NCI-H446 (cell line): ENCODE measurements at places on chromosomes 1 and 21.

DNA sequence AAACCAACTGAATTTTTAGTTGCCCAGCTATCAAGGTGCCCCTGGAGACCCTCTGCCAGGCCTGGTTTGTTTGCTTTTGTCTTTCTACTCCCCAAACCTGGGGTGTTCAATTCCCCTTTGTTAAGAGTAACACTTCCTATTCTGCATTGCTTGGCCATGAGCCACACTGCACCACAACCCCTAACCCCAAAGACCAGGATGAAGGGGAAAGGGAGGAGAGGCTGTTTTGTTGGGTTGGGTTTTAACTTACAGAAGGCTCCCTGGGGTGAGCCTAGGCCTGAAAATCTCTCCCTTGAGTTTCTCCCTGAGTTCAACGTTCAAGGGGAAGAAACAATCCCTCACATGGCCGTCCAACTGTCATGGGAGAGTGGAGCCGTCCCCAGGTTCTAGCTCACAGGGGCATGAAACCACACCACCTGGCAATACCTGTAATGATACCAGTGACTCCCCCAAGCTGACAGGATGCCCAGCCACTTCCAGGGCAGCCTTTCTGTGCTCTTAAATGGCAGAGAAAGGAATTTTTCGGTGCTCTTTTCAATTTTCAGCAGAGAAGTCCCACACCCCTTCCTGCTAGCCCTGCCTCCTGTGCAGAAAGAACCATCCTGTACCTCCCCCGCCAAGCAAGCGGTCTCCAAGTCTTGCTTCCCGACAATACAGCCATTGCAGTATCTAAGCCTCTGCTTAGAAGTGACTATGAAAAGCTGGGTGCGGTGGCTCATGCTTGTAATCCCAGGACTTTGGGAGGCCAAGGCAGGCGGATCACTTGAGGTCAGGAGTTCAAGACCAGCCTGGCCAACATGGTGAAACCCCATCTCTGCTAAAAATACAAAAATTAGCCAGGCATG, 14.9 kb downstream of the SLC45A3 start:
- no peak for DNase-seq

DNA sequence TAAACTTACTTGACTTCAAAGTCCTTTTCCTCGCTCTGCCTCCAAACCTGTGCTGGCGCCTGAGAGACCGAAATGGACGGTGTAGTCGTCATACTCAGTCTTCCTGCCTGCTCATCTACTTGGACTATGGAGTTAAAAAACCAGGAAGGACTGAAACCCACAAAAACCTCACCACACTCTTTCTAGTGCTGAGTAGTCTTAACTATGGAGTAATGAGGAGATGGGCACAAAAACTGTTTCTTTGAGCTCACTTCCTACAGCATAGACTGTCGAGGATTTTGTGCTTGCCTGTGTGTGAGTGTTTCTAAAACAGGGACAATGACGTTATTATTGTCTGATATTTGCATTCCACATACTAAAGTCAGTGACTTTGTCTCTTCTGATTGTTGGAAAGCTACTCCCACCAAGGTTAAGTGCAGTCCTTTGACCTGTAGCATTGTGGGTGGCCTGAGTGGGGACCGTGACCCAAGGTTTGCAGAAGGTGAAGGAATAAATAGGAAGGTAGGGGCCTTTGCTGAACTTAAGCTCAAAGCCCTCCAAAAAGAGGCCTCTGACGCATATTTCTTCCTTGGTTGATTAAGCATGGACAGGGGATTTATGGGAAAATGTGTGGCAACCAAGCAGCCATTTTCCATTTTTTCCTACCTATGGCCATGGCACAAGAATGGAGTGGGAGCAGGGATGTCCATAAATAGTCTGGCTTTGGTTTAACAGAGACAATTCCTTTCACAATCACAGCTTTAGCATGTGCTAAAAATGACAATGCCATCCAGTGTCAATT, 109.6 kb downstream of the ZBTB18 start:
- no peak for DNase-seq

DNA sequence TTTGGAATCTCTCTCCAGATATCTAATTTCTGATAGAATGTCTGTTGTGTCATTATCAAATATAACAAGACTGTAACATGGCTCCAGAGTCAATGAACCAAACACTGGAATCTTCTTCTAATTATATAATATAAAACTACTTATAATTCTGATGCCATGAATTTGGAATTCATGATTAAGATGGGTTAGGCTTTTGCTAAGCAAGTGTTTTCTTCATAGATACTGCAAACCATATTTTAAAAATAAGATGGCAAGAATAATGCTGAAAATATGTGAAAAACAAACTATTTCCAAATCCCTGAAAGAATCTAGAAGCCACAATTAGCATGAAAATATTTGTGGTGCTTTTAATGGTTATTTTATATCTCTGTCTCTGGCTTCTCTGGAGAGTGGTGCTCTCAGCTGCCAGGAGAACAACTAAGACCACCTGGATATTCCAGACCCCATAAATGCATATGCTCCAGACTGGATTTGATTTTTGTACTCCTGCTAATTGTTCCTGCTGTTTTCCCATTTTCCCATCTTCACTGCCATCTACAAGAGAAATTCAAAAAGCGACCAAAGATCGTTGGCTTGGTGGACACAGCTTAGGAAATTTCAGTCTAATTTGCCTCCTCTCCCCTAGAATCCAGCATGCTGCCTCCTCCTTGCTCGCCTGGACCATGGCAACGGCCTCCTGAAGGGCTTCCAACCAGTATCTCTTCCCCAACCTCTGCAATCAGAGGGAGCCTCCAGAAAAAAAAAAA, 418.9 kb downstream of the SETD4 start:
- no peak for DNase-seq

- no peak for DNase-seq
Observed at GRCh38 chr1:229448845-229449244, 15.0 kb upstream of the ACTA1 start.

- no peak for DNase-seq
Observed at GRCh38 chr1:151474745-151475144, 15.5 kb upstream of the POGZ start.

DNA sequence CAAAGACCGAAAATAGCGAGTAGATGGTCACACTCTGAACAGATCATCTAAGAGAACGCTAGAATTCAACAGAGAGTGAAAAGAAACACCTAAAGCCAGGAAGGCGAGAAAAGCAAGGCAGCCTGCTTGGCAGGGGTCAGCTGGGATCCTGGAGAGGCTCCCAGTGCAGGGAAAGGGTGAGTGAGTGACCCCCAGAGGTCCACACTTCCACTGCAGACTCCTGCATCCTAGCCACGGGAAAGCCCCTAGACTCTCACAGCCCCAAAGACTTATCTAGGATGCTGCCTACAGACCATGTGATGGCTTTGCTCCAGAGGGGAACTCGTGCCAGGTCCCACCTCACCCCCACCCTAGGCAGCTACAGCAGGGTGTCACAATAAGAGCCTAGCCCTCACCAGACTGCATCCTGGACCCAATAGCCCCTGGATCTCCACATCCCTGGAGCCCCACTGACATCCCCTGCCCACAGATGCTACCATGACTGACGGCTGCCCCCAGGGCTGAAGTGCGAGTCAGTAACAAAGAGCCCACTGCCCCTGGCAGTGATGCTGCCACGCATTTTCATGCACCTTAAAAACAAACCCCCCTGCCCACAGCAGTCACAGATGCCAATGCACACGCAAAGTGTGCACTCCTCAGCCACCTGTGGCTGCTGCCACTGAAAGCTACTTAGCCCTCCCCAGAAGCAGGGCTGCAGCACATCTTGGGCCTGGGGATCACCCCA, 62.2 kb downstream of the PSMG1 start:
- DNase-seq = no peak

DNA sequence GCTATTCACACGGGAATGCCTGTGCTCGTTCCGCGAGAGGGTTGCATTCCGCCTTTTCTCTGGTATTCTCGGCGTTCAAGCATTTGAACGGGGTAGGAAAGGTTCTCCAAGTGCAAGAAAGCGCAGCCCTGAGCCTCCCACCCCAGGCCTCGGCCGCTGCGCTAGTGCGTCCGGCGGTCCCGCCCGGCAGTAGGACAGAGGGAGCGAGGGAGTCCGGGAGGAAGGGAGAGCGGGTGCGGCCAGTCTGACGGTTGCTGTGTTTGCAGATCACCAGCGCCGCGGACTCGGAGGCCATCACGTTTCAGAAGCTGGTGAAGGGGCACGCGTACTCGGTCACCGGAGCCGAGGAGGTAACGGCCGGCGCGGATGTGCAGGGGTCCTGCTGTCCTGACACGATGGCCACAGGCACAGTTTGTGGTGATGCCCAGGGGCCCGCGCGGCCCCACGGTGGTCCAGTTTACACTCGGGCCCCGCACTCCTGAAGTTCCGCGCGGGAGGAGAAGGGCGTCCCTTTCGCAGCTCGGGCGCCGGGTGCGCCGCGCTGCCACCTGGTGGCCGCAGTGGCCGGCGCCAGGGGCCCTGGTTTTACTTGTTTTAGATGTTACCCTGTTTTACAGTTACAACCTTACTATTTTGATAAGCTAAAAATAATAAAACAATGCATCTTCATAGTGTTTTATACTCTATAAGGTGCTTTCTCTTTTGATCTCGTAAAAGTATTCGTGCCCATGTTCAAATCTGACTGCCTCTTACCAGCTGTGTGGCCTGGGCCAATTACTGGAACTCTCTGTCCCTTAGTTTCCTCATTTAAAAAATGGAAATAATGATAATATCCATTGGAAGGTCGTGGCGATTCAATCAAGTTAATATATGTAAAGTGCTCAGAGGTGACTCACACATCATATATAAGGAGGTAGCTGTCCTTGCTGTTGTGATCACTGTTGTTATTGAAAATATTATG, 36.7 kb downstream of the CAPN2 start:
- no peak for DNase-seq

GRCh38 chr1:203860396-203861025, 888 bp upstream of the SNRPE start:
- DNase-seq = peak; percentile 70

GRCh38 chr1:39116860-39117728, 87.4 kb upstream of the MACF1 start:
- DNase-seq = no peak

GRCh38 chr1:12172042-12172851, 5.5 kb downstream of the TNFRSF1B start:
- no peak for DNase-seq

DNA sequence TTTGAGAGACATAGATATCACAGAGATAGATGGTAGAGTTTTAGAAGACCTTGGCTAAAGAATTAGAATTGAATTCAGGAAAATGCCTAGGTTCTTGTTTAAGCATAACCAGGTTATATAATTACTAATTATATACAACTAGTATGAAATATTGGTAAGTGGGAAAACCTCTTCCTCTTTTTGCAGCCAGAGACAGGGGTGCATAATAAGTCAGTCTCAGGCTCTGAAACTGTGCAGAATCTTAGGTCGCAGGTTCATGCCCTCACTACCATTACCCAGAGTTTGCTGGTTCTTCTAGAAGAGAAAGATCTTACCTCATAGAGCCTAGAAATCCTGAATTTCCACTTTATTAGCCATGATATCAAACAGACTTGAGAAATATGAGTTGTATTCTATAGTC, 183.3 kb downstream of the NEK7 start:
- no peak for DNase-seq

DNA sequence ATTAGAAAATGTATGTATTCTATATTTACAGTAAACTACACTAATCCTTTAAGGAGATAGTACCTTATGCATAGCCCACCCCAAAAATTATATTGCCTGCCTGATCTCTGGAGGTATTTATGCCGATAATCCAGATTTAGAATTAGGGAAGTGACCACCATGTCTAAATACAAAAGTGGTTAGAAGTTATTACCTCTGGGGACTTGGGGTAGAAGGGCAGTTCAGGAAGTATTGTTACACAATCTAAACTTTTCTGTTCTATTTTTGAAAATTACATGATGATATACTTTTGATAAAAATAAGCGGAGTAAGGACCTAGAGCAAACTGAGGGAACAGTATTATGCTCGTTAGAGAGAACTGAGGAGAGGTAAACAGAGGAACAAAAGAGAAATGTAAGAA, 90.5 kb upstream of the ZP4 start:
- DNase-seq = no peak

DNA sequence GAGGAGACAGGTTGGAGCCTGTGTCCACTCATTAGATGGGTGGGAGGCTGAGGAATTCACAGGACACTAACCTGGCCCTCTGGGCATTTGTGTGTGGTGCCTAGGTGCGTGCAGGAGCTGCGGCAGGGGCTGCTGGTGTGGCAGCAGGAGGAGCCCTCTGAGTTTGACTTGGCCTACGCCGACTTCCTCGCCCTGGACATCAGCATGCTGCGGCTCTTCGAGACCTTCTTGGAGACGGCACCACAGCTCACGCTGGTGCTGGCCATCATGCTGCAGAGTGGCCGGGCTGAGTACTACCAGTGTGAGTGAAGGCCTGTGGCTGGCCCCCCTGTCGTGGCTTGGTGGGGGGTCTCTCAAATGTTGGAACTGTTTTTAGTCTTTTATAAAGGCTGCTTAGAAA, 3.6 kb downstream of the XKR8 start:
- no peak for DNase-seq

DNA sequence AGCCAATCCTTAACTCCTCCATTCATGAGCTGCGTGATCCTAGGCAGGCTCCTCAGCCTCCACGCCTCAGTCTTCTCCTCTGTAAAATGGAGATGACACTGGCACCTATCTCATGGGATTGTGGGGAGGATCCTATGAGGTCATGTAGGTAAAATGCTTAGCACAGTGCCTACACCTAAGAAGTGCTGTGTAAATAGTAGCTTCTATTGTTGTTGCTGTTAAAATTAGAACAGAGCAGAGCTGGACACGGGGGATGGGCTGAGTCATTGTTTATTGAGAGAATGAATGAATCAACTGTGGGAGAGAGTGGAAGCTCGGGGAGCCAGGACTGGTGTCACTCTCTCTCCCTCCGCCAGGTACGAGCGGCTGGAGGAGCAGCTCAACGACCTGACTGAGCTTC, 43.0 kb downstream of the TMCC2 start:
- no peak for DNase-seq

GRCh38 chr1:17798799-17799382, 43.8 kb downstream of the ACTL8 start:
- DNase-seq = no peak

DNA sequence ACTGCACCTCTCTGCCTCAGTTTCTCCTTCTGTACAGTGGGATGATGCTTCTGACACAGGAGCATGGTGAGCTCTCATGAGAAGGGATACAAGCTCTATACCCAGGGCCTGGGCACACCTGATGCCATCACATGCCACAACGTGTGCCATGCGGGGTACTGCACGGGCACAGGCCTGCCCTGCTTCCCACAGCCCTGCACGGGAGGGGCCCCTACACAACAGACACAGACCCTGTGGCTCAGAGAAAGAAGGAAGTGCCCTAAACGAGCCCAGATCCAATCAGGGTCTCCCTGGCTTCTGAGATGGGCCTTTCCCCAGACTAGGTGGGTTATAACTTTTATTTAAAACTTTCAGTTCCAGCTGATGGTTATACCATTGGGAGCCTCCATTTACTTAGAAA, 24.6 kb downstream of the C2CD2 start:
- DNase-seq = no peak

- no peak for DNase-seq
Observed at GRCh38 chr1:203624341-203624712, 2.3 kb upstream of the ATP2B4 start.

GRCh38 chr1:111973150-111973790, 16.2 kb downstream of the KCND3 start:
- no peak for DNase-seq
